ENCODE measurements at places on chromosomes 11 and 22.

- peak; percentile 42 for DNase-seq
Observed at GRCh38 chr11:84290647-84291046, 1004.5 kb upstream of the CCDC90B start.

GRCh38 chr22:35409783-35410662, 10.1 kb downstream of the MCM5 start:
- DNase-seq = no peak

- no peak for DNase-seq
Observed at GRCh38 chr11:115314330-115314920, 189.8 kb downstream of the CADM1 start.

- DNase-seq = no peak
Observed at GRCh38 chr11:11074686-11075335, 217.0 kb upstream of the ZBED5 start.

DNA sequence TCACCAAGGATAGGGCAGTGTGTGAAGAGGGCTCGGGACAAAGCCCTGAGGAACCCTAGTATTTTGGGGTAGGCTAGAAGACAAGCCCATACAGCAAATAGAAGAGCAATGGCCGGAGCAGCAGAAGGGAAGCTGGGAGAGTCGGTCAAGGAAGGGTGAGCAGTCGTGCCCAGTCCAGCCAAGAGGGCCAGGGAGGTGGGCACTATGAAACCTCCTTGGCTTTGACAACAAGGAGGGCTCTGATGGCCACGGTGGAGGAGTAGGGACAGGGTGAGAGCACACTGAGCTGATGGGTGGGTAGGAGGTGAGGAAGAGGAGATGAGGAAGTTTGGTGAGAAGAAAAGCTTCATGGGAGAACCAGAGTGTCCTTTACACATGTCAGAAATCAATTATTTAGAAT, 2.2 kb upstream of the YWHAH start:
- DNase-seq = no peak

DNA sequence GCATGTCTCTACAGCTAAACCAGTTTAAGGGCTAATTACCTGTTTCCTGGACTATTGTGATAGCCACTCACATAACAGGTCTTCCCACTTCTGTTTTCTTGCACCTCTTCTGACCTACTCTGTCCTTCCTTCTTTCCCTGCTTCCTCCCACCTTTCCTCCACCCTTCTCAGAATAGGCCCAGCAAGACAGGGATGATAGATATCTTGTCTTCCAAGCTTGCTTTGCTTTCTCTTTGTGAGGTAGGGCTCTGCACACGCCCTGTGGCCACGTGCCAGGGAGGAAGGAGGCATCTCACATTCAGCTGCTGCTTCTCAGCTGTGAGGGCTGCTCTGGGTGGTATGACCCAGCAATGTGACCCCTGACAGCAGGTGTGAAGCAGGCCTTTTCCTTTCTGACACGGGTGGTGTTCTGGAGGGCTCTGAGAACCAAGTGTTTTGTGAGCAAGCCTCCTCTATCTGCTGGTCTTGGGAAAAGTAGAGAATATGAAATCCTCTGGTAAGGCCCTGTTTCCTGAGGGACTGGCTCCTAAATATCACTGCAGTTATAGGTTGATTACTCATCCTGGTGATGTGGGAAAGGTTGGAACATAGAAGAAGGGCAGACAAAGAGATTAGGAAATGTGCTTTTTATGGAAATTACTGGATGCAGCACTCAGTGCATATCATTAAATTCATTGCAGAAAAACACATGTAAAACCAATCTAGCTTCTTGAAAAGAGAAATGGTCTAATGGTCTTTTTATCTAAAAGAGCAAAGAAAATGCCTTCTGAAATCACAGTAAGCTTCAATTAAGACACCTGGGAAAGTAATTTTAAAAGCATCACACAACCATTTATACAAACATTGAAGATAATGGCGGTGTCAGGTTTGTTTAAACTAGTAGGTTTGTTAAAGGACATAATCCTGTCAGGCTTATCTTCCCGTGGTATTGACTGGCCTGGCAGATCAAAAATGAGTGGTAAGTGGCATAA, 8.5 kb downstream of the AMOTL1 start:
- peak; percentile 59 for DNase-seq

Measured in fibroblast of skin of abdomen (primary cell).